ENCODE measurements at places on chromosomes 11 and 22.

DNA sequence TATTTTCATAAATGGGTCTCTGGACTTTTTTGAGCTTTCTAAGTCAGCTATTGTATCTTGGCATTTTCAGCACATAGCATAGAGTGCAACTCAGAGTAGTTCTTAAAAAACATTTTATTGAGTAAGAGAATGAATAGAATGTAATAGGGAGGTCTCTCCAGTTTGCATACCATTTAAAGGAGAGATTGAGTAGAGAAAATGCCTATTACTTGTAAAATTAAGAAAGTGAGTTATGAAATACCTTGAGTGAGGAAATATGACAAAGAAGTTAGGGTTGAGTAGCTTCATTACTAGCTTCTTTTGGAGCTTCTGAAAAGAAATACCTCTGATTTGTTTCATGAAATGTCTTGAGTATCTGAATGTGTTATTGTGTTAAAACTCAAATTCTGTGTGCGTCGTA is 140.0 kb downstream of the AASDHPPT start:
- no peak for DNase-seq

DNA sequence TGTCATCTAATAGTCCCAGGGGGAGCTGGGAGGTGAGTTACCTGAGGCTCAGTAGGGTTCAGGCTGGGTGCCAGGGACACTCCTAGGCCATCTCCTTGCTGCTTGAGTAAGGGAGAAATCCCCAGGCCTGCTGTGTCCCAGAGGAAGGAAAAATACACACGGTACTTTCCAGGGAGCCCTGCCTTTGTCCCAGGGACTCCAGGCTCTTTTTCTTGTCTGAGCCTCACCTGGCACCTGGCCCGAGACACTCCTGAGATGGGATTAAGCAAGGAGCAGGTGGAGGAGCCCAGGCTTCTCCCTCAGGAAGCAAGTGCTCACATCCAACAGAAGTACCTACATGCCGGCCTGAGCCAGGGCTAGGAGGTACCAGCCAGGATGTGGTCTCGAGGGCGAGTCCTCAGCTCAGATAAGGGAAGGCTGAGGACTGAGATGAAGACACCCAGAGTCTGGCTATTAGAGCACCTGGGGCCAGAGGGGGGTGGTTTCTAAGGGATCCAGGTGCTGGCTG is 899 bp upstream of the KLHDC7B start:
- peak; percentile 49 for DNase-seq

DNA sequence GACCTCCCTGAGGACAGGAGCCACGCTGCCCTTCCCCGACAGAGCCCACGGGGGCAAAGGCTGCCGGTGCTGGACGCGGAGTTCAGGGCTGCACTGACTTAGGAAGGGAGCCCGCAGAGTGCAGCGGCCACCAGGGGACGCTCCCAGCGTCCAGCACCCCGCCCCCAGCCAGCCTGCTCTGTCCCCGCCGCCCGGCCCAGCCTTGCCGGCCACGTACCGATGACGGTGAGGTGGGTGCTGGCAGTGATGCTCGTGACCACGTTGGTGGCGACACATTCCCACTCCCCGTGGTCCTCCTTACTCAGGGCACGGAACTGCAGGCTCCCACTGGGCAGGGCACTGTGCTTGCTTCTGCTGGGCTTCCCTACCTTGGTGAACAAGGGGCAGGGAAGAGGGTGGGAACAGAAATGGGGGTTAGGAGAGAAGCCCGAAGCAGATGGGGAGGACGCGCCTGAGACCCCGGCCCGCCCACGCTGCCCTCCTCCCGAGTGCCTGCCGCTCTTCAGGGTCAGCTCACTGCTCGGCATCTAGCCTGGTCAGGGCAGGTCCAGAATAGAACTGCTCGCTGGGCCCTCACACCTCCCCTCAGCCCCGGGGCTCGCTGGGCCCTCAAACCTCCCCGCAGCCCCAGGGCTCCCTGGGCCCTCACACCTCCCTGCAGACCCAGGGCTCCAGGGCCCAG is 25.9 kb downstream of the IGSF9B start:
- DNase-seq, result no peak

DNA sequence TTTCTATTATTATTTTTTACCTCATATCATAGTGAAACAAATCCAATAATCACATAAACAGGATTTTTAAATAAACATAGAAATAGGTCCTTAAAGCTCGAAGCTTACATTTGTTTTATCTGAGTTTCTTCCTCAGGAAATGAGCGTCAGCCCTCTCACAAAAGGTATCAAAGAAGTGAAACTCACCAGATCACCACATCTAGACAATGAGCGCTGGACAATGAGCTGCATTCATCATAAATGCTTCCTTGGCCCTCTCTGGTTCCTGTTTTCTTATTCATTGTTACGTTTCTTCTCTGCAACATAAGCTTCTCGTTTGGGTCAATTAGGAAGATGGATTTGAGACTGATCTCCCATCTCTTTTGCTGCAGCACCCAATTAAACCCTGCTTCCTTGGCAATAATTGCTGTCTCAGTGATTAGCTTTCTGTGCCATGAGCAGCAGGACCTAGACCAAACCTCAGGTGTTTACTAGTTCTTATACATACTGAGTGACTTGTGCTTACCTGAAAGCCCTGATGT is 649.9 kb upstream of the LUZP2 start:
- DNase-seq, result no peak

- no peak for DNase-seq
These were observed 46.3 kb upstream of the RRM1 start for GRCh38 chr11:4048340-4048739.

DNA sequence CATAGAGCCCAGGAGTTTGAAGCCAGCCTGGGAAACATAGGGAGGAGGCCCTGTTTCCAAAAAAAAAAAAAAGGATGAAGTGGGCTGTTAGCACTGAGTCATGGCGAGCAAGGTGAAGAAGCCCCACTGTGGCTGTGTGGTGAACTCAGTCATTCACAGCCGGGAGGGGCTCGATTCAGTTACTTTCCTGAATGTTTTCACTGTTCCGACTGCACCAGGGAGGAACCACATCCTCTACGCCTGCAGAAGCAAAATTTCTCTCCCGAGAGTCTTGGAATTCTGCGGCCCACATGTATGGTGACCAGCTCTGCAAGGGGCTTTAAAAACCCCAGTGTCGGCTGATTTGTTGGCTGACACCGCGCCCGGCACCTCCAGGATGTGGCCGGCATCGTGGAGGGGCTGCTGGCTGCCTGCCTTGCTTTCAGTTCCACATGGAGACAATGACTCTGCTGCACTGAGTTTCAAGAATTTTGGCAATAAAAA is 27.8 kb upstream of the GRAMD4 start:
- peak; percentile 64 for DNase-seq
